ENCODE measurements at places on chromosomes 11 and 22.

DNA sequence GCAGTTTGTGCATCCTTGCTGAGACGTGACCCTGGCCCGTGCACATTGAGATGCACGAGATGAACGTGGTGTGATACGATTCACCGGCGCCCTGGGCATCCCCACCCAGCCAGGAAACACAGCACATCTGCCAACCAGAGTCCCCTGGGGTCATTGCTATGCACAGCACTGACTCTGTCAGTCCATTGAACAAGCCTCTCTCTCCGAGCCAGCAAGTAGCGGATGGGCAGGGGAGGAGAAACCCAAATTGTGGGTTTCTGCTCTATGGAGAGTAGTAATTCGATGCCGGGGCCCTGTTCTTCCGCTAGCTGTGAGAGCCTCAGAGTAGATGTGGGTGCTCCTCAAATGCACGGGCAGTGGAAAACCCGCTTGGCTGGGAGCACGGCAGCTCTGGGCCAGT, 85.1 kb downstream of the ARHGAP8 start:
- no peak for DNase-seq
- H3K4me1 ChIP-seq, result no peaks in the 10 kb centered on the region
- H3K36me3 ChIP-seq, result no peaks in the 10 kb centered on the region

- no peaks in the 10 kb centered on the region for H3K27me3 ChIP-seq
- no peak for DNase-seq
- peaks cover 14% of the 10 kb centered on the region for H3K4me1 ChIP-seq
- H3K36me3 ChIP-seq, result no peaks in the 10 kb centered on the region
- no peak overlapping the region for H3K27ac ChIP-seq
Observed at GRCh38 chr11:77775936-77776335, 44.6 kb downstream of the RSF1 start.

GRCh38 chr11:79578116-79578515, 137.3 kb upstream of the TENM4 start:
- DNase-seq, result no peak
- no peaks in the 10 kb centered on the region for H3K27me3 ChIP-seq
- no peak overlapping the region for H3K4me3 ChIP-seq
- no peaks in the 10 kb centered on the region for H3K36me3 ChIP-seq
- no peak overlapping the region for H3K27ac ChIP-seq

- no peaks in the 10 kb centered on the region for H3K36me3 ChIP-seq
- no peaks in the 10 kb centered on the region for H3K4me1 ChIP-seq
- H3K27me3 ChIP-seq, result no peaks in the 10 kb centered on the region
Observed at GRCh38 chr11:130609121-130610035, 160.9 kb downstream of the ADAMTS15 start.

DNA sequence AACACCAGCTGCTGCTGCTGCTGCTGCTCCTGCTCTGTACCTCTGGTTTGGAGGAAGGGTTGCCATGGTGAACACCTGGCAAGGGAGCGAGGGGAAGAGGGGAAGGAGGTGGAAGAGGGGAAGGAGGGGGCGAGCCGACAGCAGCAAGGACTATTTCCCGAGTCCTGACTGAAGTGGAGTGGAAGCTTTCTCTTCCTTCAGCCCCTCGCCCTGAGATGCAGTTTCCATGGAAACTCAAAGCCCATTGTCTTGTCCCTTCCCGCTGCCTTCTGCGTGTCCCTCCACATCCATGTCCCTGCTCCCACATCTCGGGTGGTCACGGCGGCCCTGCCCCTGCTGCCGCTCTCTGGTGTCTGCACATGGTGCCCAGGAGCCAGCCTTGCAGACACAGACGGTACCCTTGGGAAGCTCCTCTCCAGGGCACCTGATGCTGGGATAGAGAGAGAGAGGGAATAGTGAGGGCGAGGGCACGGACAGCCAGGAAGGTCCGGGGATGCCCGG, 28.6 kb downstream of the FAM83F start:
- no peak overlapping the region for H3K4me3 ChIP-seq
- H3K36me3 ChIP-seq, result no peaks in the 10 kb centered on the region
- H3K27me3 ChIP-seq, result peaks cover 4% of the 10 kb centered on the region
- DNase-seq, result no peak

- no peaks in the 10 kb centered on the region for H3K36me3 ChIP-seq
- peak; percentile 78 for DNase-seq
- no peaks in the 10 kb centered on the region for H3K27me3 ChIP-seq
- H3K27ac ChIP-seq, result no peak overlapping the region
- peaks cover 11% of the 10 kb centered on the region for H3K4me1 ChIP-seq
Observed at GRCh38 chr11:122843281-122844141, 5.2 kb downstream of the CRTAM start.

GRCh38 chr11:13896981-13897353, 65.6 kb upstream of the SPON1 start:
- no peaks in the 10 kb centered on the region for H3K36me3 ChIP-seq
- no peak overlapping the region for H3K4me3 ChIP-seq
- H3K27me3 ChIP-seq, result no peaks in the 10 kb centered on the region
- H3K27ac ChIP-seq, result no peak overlapping the region
- peaks cover 56% of the 10 kb centered on the region for H3K4me1 ChIP-seq

DNA sequence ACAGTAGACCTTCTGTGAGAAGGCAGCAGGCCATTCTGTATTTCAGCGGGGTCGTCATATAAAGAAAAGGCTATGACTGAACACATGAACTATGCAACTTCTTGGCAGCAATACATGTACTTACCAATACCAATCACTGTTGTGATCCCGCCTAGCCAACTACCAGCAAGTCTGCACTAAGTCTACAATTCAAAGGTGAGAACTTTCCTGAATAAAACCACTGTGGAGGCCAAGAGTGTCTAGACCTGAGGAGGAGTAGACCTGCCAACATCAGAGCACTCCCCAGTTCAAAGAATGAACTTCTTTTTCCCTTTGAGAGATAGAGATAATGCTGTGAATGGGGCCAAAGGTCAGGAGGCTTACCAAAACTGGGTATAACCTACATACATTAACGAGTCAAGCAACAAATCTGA, 108.2 kb downstream of the SIK3 start:
- H3K4me1 ChIP-seq, result peaks cover 30% of the 10 kb centered on the region
- peak overlapping the region; percentile 63 for H3K27ac ChIP-seq
- no peaks in the 10 kb centered on the region for H3K36me3 ChIP-seq
- H3K27me3 ChIP-seq, result no peaks in the 10 kb centered on the region
- H3K4me3 ChIP-seq, result no peak overlapping the region

DNA sequence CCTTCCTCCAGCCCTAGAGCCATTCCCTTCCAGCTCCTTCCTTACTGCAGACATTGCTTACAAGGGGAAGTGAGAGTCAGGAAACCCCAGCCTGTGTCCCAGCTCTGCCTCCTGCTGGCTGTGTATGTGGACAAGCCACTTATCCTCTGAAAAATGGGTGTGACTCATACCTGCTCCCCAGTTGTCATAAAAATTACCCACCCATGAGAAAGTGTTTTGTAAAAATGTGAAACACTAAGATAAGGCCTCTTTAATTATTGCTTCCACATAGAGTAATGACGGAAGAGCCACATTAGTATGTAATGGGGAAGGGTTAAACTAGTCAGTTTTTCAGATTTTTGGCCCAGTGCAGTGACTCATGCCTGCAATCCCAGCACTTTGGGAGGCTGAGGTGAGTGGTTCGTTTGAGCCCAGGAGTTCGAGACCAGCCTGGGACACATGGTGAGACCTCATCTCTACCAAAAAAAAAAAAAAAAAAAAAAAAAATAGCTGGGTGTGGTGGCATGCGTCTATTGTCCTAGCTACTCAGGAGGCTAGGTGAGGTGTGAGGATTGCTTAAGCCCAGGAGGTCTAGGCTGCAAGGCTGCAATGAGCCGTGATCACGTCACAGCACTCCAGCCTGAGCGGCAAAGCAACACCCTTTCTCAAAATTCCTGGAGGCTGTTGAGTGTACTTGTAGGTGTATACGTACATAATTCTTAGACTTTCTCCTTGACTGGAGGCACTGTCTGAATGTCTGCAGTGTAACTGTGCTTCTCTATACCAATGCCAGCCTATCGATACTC, 84.9 kb downstream of the CTTN start:
- no peaks in the 10 kb centered on the region for H3K27me3 ChIP-seq
- DNase-seq, result peak; percentile 94
- H3K4me1 ChIP-seq, result peaks cover 16% of the 10 kb centered on the region
- H3K4me3 ChIP-seq, result no peak overlapping the region

GRCh38 chr11:36165621-36166397, 123.4 kb downstream of the COMMD9 start:
- H3K36me3 ChIP-seq, result no peaks in the 10 kb centered on the region
- no peak overlapping the region for H3K27ac ChIP-seq
- no peaks in the 10 kb centered on the region for H3K27me3 ChIP-seq

- no peak overlapping the region for H3K27ac ChIP-seq
- no peak overlapping the region for H3K4me3 ChIP-seq
- no peaks in the 10 kb centered on the region for H3K36me3 ChIP-seq
- DNase-seq, result no peak
Observed at GRCh38 chr22:46652081-46652846, 32.1 kb downstream of the GRAMD4 start.

DNA sequence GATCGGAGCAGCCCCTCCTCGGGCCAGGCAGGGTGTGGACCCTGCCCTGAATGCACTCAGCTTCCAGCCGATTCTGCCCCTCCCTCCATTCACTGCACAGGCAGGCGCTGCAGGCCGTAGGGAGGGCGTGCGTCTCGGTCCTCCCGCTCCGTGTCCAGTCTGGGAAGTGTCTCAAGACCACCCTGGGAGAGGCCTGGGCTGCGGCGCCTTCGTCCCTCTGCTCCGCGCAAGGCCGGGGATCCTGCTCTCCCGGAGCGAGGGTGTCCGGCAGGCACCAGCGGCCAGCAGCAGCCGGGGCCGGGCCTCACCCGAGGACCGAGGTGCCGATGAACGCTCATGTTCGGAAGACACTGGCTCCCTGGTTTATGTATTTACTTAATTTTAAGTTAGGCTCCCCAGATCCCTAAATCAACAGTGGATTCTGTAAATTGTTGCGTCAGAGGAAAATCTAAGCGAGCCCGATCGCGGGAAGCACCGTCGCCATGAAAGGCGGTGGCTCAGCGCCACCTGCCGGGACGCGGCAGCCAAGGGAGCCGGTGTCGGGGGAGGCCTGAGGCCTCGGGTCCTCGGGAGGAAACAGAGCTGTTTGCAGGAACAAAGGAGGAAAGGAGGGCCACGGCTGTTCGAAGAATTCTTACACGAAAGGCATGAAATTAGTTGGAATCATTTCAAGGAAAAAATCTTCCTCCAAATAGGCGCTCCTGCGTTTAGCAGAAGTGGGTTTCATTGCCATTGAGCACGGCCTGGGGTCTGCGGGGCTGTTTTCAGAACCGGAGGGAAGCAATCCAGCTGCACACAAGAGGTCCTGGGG, 195.3 kb downstream of the BRD1 start:
- H3K4me1 ChIP-seq, result peaks cover 14% of the 10 kb centered on the region
- peak; percentile 66 for DNase-seq
- H3K36me3 ChIP-seq, result peaks cover 7% of the 10 kb centered on the region

- H3K27me3 ChIP-seq, result no peaks in the 10 kb centered on the region
- DNase-seq, result no peak
- H3K4me1 ChIP-seq, result peaks cover 7% of the 10 kb centered on the region
- H3K27ac ChIP-seq, result no peak overlapping the region
Observed at GRCh38 chr11:114033572-114033971, 25.9 kb upstream of the ZBTB16 start.

DNA sequence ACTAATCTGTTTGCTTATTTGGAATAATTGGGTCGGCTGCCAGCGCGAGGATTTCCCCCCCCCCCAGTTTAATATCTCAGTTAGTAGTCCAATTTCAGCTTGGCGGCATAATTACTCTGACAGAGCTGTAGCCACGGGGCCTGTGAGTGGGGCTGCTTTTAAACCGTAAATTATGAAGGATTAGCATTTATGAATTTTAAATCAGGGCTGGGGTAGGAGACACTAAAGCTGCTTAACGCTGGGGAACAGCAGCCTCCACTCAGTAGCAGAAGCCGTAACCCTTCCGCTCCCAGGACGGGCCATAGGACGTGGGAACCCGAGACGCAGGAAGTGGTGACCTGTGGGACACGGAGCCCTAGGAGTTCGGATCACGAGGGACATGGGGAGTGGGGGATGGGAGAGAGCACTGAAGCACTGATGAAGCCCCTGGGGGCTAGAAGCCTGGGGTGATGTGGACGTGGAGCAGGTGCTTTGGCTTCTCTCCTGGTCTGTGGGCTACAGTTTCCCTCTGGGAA, 66.2 kb upstream of the LMO1 start:
- H3K4me1 ChIP-seq, result no peaks in the 10 kb centered on the region
- H3K27me3 ChIP-seq, result no peaks in the 10 kb centered on the region
- H3K4me3 ChIP-seq, result no peak overlapping the region
- no peaks in the 10 kb centered on the region for H3K36me3 ChIP-seq

GRCh38 chr11:127270851-127271250, 270.3 kb upstream of the KIRREL3 start:
- H3K36me3 ChIP-seq, result no peaks in the 10 kb centered on the region
- H3K27me3 ChIP-seq, result no peaks in the 10 kb centered on the region
- DNase-seq, result peak; percentile 3
- H3K4me3 ChIP-seq, result no peak overlapping the region
- no peak overlapping the region for H3K27ac ChIP-seq

- peaks cover 16% of the 10 kb centered on the region for H3K4me1 ChIP-seq
- no peak for DNase-seq
- H3K27me3 ChIP-seq, result no peaks in the 10 kb centered on the region
- H3K4me3 ChIP-seq, result no peak overlapping the region
- no peak overlapping the region for H3K27ac ChIP-seq
Observed at GRCh38 chr11:68340784-68341556, 28.6 kb downstream of the LRP5 start.

DNA sequence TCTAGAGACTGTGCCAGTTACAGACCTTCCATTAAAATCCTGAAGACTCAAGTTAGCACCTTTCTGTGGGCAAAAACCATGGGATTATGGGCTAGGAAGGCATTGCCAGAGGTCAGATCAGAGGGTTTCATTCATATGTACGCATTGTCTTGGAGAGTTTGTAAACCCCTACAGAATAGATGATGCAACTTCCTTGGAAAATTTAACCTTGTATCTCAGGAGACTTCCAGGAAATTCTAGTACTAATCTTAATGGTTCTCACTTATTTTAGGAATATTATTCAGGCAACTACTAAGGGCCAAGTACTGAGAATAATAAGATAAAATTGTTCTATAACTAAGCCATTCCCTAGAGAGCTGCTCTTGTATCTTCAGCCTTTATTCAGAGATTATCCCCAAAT, 6.9 kb downstream of the OLFML1 start:
- H3K27me3 ChIP-seq, result no peaks in the 10 kb centered on the region
- H3K4me1 ChIP-seq, result peaks cover 5% of the 10 kb centered on the region
- H3K4me3 ChIP-seq, result no peak overlapping the region
- DNase-seq, result no peak

DNA sequence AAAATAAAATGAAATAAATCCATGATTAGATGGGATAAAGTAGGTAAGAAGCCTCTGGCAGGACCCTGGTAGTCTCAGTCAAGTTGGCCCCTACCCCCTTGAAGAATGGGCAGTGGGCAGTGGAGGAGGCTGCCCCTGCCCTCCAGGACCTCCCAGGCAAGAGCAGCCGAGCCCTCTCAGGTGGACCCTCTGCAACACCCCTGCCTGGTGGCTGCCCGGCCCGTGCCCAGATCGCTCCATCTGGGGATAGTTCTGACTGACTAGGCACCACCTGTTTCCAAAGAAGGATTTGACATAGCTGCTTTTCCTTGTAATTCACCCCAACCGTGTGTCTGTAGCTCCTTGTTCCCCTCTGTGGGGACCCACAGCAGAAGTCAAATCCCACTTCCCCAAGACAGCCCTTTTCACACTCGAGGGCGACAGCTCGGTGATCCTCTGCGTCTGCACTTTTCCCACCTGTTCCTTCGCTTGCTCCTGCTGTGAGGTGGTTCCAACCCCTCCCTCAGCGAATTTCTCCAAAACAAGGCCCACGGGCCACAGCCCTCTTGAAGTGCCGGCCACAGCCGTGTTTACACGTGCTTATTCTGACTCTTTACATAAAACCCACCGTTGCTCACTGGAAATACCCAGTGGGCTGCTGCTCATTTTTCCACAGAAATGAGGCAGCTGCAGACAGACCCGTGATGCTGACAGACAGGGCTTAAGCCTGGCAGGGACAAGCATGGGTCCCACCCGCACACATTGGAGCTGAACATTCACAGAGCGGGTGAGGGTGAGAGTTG, 5.5 kb upstream of the TMPRSS13 start:
- no peak for DNase-seq
- peaks cover 17% of the 10 kb centered on the region for H3K4me1 ChIP-seq
- H3K27me3 ChIP-seq, result no peaks in the 10 kb centered on the region
- H3K4me3 ChIP-seq, result no peak overlapping the region
- H3K36me3 ChIP-seq, result no peaks in the 10 kb centered on the region
